Thoracic aorta (tissue), 2 donors: ENCODE measurements at places on chromosomes 11 and 22. TPM values are rescaled to one million over a fixed set of nuclear protein-coding genes. Genes with fewer than 3 reads are reported as not detected.

GRCh38 chr11:116727990-116728389, 44.8 kb downstream of the BUD13 start:
- DNase-seq: no peak
- H3K27ac ChIP-seq: no peak overlapping the region

DNA sequence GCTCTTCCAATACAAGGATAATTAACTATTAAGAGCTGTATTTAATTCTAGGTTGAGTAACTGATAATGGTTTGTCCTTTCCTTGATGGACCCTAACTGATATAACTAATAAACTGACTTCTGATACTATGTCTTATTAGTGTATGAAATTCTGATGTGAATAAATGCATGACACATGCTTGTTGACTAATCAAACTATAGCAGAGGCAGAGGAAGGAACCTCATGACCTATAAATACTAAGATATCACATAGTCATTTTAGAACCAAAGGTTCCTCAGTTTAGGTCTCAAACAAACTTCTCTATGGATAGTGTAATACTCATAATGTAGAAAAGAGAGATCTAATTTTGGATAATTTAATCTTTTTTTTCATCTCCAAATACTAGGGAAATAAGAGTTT, 4.8 kb upstream of the HBD start:
- no peaks in the 10 kb centered on the region for H3K27me3 ChIP-seq
- H3K4me3 ChIP-seq: no peak overlapping the region
- no peak overlapping the region for H3K27ac ChIP-seq
- H3K4me1 ChIP-seq: no peaks in the 10 kb centered on the region

DNA sequence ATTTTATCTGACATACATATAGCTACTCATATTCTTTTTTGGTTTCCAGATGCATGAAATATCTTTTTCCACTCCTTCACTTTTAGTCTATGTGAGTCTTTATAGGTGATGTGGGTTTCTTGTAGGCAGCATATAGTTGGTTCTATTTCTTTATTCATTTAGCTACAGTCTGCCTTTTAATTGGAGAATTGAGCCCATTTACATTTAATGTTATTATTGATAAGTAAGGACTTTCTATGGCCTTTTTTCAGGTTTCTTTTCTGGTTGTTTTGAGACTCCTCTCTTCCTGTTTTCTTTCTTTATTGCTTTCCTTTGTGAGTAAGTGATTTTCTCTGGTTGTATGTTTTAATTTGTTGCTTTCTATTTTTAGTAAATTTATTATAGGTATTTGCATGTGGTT, 27.2 kb downstream of the CNTF start:
- H3K4me3 ChIP-seq: no peak overlapping the region
- H3K4me1 ChIP-seq: no peaks in the 10 kb centered on the region
- no peak overlapping the region for H3K27ac ChIP-seq
- H3K27me3 ChIP-seq: no peaks in the 10 kb centered on the region

GRCh38 chr11:61827571-61828378, at the start of gene FADS2:
FADS2 (plus strand) TSS chr11:61828300; CDS start chr11:61828391, 91 bp downstream.
- H3K4me1 ChIP-seq: peaks cover 39% of the 10 kb centered on the region
- H3K27ac ChIP-seq: peak within 1 kb of the TSS; percentile 95
- H3K4me3 ChIP-seq: peak within 1 kb of the TSS; percentile 85
- no peaks in the 10 kb centered on the region for H3K36me3 ChIP-seq

- no peaks in the 10 kb centered on the region for H3K27me3 ChIP-seq
- H3K4me1 ChIP-seq: no peaks in the 10 kb centered on the region
- H3K4me3 ChIP-seq: no peak overlapping the region
- no peaks in the 10 kb centered on the region for H3K36me3 ChIP-seq
- no peak overlapping the region for H3K27ac ChIP-seq
Observed at GRCh38 chr11:80638296-80638695, 1197.5 kb upstream of the TENM4 start.

DNA sequence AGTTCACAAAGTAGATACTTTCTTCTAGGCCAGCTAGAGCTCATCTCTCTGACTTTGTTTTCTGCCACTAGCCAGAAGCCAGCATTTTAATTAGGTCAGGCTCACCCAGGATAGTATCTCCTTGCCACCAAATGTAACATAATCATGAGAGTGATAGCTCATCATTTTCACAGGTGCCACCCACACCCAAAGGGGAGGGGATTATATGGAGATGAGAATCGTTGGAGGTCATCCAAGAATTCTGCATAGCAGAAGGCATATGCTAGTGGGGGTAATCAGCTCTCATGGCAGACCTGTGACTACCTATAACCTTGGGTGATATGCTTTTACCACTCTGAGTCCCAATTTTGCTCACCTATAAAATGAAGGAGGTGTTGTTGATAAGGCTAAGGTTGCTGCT, 523.0 kb downstream of the METTL15 start:
- no peak for DNase-seq
- no peaks in the 10 kb centered on the region for H3K36me3 ChIP-seq
- H3K4me1 ChIP-seq: no peaks in the 10 kb centered on the region
- no peak overlapping the region for H3K4me3 ChIP-seq
- no peak overlapping the region for H3K27ac ChIP-seq

- peaks cover 4% of the 10 kb centered on the region for H3K36me3 ChIP-seq
- H3K4me3 ChIP-seq: no peak overlapping the region
- no peaks in the 10 kb centered on the region for H3K27me3 ChIP-seq
- H3K4me1 ChIP-seq: no peaks in the 10 kb centered on the region
- no peak for DNase-seq
- H3K27ac ChIP-seq: no peak overlapping the region
Observed at GRCh38 chr11:12882670-12883069, 126.4 kb upstream of the RASSF10 start.

DNA sequence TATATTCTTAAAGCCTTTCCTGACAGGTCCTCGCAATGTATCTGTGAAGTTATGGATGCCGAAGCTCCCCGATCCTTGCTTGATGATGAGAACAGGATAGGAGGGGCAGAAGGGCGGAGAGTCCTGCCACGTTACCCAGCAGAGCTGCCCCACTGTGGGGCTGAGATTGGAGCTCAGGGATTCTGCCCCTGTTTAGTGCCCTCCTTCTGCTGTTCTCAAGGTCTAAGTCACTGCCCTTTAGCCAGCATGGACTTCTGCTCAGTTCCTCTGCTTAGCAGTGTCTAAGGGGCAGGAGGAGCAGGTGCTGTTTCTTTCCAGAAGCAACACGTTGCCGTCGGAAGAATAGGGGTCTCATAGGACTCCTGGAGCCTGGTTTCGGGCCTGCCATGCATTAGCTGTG, 164.2 kb upstream of the B3GAT1 start:
- no peaks in the 10 kb centered on the region for H3K36me3 ChIP-seq
- H3K4me3 ChIP-seq: no peak overlapping the region
- H3K27me3 ChIP-seq: no peaks in the 10 kb centered on the region
- H3K4me1 ChIP-seq: no peaks in the 10 kb centered on the region
- DNase-seq: no peak
- no peak overlapping the region for H3K27ac ChIP-seq

- peaks cover 4% of the 10 kb centered on the region for H3K4me1 ChIP-seq
- peak; percentile 31 for DNase-seq
- H3K36me3 ChIP-seq: no peaks in the 10 kb centered on the region
- peaks cover 7% of the 10 kb centered on the region for H3K27me3 ChIP-seq
- H3K27ac ChIP-seq: no peak within 1 kb of the TSS
Observed at GRCh38 chr11:107928046-107928766, at the start of gene RAB39A. RAB39A (plus strand) TSS chr11:107928448; CDS start chr11:107928569, 121 bp downstream.

DNA sequence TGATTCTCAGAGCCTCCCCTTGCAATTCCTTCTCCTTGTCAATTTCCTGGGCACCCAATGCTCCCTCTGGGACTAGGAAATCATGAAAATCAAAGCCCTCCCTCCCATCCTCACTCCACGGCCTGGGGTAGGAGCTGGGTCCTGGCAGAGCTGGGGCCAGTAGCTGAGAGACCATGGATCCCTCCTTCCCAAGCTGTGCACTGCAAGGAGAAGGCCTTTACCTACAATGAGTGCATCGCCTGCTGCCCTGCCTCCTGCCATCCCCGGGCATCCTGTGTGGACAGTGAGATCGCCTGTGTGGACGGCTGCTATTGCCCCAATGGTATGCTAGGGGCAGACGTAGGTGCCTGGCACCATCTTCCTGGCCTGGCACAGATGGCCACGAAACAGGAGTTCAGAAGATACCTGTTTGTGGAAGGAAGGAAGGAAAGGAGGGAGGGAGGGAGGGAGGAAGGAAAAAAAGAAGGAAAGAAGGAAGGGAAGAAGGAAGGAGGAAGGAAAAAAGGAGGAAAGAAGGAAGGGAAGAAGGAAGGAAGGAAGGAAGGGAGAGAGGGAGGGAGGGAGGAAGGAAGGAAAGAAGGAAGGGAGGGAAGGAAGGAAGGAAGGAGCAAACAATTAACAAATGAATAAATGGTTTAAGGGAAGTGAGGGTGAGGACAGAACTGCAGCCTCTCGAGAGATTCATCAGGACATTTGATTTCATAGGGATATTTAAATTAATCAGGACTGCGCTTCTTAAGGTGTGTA, 12.5 kb downstream of the OTOG start:
- H3K27me3 ChIP-seq: no peaks in the 10 kb centered on the region
- H3K27ac ChIP-seq: no peak overlapping the region
- H3K4me1 ChIP-seq: no peaks in the 10 kb centered on the region

DNA sequence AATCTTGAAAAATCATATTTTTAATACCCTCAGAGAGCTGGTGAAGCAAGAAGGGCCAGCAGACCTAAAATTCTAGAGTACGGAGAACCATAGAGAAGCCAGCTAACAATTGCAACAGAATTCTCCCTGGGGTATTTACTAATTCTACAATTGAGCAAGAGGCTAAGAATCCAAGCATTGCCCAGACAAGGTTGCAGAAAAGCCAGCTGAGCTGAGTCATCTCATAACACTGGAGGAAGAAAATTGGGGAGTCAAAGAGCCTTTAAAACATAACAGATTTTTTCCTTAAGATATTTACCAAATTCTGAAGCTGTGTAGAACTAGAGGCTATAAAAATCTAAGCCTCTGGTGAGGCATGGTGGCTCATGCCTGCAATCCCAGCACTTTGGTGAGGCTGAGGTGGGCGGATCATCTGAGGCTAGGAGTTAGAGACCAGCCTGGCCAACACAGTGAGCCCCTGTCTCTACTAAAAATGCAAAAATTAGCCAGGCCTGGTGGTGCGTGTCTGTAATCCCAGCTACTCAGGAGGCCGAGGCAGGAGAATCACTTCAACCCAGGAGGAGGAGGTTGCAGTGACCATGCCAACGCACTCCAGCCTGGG, 13.6 kb upstream of the TMEM216 start:
- H3K27me3 ChIP-seq: no peaks in the 10 kb centered on the region
- no peak overlapping the region for H3K4me3 ChIP-seq
- H3K27ac ChIP-seq: peak overlapping the region; percentile 83

- no peaks in the 10 kb centered on the region for H3K36me3 ChIP-seq
- H3K4me3 ChIP-seq: no peak overlapping the region
- no peak overlapping the region for H3K27ac ChIP-seq
- no peaks in the 10 kb centered on the region for H3K4me1 ChIP-seq
Observed at GRCh38 chr11:31387379-31387778, 17.7 kb downstream of the DNAJC24 start.

GRCh38 chr22:38180841-38181452, 683 bp downstream of the PLA2G6 start:
- peaks cover 32% of the 10 kb centered on the region for H3K4me1 ChIP-seq
- H3K4me3 ChIP-seq: peak overlapping the region; percentile 76
- H3K27ac ChIP-seq: peak overlapping the region; percentile 62
- H3K36me3 ChIP-seq: no peaks in the 10 kb centered on the region
- DNase-seq: no peak

GRCh38 chr11:20093775-20094174, 66.5 kb downstream of the DBX1 start:
- no peak for DNase-seq

GRCh38 chr11:67382276-67383136, 9.1 kb upstream of the CLCF1 start:
- DNase-seq: no peak
- H3K27me3 ChIP-seq: no peaks in the 10 kb centered on the region
- no peak overlapping the region for H3K27ac ChIP-seq
- no peaks in the 10 kb centered on the region for H3K36me3 ChIP-seq

DNA sequence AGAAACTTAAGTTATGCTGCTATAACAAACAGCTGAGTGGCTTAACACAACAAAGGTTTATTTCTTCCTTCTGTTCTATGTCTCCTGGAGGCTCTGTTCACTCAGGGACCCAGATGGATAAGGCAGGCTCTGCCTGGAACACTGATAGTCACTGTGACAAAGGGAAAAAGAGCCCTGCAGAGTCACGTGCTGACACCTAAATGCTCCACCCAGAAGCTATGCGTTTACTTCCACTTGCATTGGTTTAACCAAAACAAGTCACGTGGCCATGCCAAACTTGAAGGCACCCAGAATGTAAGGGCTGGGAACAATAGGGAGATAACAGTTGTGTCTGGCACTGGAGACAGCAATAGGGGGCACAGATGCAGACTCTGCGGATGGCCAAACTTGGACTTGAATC, 3.4 kb upstream of the MS4A15 start:
- H3K27ac ChIP-seq: no peak overlapping the region
- H3K36me3 ChIP-seq: no peaks in the 10 kb centered on the region
- no peak for DNase-seq
- H3K27me3 ChIP-seq: no peaks in the 10 kb centered on the region

DNA sequence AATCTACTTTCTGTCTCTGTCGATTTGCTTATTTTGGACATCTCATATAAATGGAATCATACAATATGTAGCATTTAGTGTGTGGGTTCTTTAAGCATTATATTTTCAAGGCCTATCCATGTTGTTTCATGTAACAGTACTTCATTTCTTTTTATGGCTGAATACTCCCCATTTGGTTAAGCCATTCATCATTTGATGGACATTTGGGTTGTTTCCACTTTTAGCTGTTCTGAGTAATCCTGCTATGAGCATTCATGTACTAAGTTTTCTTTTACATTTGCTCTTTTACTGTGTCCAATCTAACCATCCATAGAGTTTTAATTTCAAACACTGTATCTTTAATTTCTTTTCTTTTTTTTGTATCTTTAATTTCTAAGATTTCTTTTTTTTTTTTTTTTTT, 55.6 kb upstream of the SPTBN2 start:
- H3K36me3 ChIP-seq: no peaks in the 10 kb centered on the region
- H3K27ac ChIP-seq: peak overlapping the region; percentile 52

DNA sequence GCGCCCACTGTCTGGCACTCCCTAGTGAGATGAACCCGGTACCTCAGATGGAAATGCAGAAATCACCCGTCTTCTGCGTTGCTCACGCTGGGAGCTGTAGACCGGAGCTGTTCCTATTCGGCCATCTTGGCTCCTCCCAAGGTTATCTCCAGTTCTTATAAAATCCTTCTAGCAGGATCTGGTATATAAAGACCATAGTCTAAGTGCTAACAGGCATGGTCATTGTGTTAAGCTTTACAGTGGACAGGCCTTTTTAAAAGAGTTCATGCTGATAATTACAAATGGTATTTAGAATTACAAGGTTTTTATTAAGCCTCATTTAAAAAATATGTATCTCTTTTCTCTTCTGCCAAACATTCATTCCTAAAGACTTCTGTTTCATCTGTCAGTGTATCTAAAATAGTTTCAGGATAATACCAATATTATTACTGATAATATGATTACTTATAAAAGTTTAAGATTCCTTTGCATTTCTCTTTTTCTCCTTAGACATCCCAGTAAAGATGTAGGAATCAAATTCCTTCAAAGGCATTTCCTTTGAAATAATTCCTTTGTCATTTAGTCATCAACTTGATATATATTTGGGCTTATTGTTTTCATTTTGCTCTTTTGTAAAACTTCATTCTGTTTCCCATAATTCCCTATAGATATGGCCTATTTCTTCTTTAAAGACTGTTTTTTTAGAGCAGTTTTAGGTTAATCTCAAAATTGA, 20.7 kb downstream of the DDX10 start:
- H3K27me3 ChIP-seq: no peaks in the 10 kb centered on the region
- no peaks in the 10 kb centered on the region for H3K36me3 ChIP-seq
- H3K4me3 ChIP-seq: no peak overlapping the region

APOL5 gene
- total RNA-seq: not detected

IL17REL gene
- total RNA-seq: not detected

SPI1 gene
- total RNA-seq: 44.4 TPM

ALDH3B2 gene
- not detected for total RNA-seq

OVOL1 gene
- total RNA-seq: 0.27 TPM

TP53I11 gene
- total RNA-seq: 141 TPM

OR6T1 gene
- total RNA-seq: not detected

RAG2 gene
- total RNA-seq: not detected

FERMT3 gene
- total RNA-seq: 47.2 TPM

C11orf87 gene
- total RNA-seq: not detected

CDC42EP1 gene
- total RNA-seq: 61.6 TPM

OR8K5 gene
- total RNA-seq: not detected
